ENCODE measurements at places on chromosomes 11 and 22.

GRCh38 chr11:20243974-20244373 is 83.7 kb upstream of the DBX1 start:
- DNase-seq: no peak

- no peak for DNase-seq
Observed at GRCh38 chr11:61488651-61489291, 19.8 kb upstream of the LRRC10B start.

GRCh38 chr11:111347723-111348115 is 31.4 kb downstream of the POU2AF1 start:
- no peak for DNase-seq

- no peak for DNase-seq
Observed at GRCh38 chr11:31825838-31826484, 14.8 kb upstream of the PAX6 start.

DNA sequence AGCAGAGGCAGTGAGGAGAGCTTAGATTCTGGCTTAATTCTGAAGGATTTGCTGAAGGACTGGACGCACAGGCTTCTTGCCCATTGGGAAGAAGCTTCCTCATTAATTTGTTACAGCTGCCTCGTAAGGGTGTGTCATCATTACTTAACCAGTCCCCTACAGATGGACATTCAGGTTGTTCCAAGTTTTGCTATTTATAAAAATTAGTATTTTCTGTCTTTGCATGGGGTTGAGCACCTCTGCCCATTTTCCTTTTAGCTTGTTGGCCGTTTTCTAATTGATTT is 38.1 kb downstream of the CAPN1 start:
- no peak for DNase-seq

GRCh38 chr22:23276656-23277582 is 96.6 kb downstream of the BCR start:
- no peak for DNase-seq

GRCh38 chr22:34414467-34415440 is 494.5 kb upstream of the LARGE1 start:
- DNase-seq: no peak

- DNase-seq: no peak
Observed at GRCh38 chr11:110704210-110704864, 7.9 kb downstream of the ARHGAP20 start.

- no peak for DNase-seq
Observed at GRCh38 chr22:33535937-33536875, 384.1 kb downstream of the LARGE1 start.

GRCh38 chr11:35714882-35715627 is 52.5 kb downstream of the TRIM44 start:
- no peak for DNase-seq

DNA sequence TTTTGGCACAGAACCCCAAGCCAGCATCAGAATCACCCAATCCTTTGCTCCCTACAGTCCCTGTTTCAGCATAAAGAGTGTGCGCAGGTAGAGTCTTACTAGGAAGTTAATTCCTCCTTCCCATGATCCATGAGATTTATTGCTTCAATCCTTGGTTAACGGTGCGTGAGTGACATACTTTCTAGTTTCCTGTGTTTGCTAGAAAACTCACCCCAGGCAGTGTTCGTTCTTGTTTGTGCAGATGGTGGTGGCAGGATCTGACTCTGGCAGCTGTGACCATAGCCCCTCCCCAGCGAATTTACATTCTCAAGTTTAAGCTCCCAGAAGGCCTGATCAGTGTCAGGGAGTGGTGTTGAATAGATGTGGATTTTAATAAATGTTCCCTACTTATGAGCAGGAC is 106.7 kb upstream of the CCT8L2 start:
- DNase-seq: no peak

GRCh38 chr11:14552089-14552488 is 31.9 kb upstream of the PSMA1 start:
- no peak for DNase-seq

DNA sequence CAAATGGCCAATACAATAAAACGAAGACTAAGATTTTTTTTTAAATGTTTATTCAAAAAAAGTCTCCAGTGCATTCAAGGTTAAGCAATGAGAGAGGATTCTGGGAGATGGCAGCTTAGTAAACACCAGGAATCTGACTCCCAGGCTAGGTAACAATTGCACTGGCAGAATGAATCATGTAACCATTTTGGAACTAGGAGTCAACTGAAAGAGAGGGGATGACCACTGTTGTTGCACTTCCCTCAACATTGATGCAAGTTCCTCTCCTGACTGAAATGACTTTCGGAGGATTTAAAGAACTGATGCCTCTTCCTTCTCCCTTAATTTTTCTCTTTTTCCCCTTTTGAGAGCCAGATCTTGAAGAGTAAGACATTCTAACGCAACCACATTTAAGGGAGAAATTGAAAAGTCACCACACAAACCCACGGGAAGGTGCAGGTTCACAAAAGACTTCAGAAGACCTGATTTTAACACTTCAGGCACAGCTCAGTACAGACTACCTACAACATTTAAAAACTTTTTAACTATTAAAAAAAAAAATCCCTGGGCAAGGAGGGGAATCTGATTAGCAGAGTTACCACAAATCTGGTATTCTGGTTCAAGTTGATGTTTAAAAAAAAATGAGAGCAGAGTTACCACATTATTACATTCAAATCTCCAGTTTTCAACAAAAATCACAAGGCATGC is 56.8 kb downstream of the FCHSD2 start:
- no peak for DNase-seq

DNA sequence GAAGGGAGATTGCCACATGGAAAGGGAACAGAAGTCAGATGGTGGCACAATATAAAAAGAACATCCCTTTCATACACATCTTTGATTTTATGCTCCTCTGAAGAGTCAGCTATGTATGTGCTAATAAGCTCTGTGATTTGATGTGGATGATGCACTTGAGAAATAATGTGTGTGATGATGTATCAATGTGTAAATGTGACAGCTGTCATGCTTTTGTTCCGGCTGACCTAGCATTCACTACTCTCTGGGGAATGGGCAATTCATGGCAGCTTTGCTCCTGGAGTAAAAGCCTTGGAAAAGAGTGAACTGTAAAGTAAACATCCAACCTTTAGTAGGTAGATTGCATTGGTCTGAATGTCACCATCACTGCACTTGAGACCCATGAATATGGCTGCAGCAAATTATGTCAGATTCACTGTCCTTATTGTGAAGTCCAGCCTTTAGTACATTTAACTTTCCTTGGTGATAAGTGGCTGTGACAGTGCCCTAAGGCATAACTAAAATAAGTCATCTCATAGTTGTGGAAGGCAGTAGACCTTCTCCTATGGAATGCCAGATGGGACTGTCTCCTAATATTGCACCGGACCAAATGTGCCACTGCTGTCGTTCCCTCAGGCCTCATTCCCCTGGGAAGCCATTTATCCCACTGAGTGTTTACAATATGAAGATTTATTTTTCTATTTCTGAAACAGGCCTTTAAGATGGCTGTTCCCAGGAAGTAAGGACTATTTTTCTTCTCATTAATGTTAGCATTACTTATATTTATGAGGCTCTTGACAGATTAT is 178.2 kb upstream of the CCDC90B start:
- DNase-seq: no peak

GRCh38 chr11:35173011-35173511 is 34.1 kb downstream of the CD44 start:
- DNase-seq: no peak

Measured in activated T-helper 1 cell treated with Interleukin-2 at 50 U/mL for 16 hours (primary cell).